ENCODE measurements at places on chromosomes 4 and X.

- no peak for DNase-seq
These were observed 49.3 kb upstream of the CLDN34 start for GRCh38 chrX:9917861-9918260.

- DNase-seq = no peak
These were observed 383 bp upstream of the ZMAT1 start for GRCh38 chrX:101932249-101932570.

- DNase-seq = no peak
These were observed at the start of gene ERAS for GRCh38 chrX:48826135-48826875. Gene ERAS, plus strand, starts transcription at chrX:48826513. Its CDS starts 2,611 bp downstream, at chrX:48829124.

DNA sequence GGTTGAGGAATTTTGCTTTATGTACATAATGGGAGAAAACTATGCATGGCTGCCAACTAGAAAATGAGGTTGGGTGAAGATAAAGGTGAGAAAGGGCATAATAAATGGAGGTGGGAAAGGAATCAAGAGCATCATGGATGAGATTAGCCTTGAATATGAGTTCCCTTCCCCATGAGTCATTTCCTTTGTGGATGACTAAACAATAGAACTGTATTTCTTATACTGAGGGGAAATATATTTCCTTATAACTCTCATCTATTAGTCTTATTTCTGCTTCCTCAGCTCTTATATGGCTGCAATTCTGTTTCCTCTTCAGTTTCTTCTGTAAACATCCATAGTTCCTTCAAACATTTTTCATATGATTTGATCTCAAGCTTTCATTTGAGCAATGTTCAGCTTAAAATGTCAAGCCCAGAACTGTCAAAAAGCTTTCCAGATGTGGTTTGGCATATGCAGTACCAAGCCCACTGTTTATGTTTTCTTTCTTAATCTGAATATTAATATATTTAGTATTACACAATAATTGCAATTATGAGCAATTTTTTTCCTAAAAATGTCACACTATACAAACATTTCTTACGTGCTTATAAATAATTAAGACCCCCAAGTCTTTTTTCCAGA is 100.7 kb upstream of the GRPR start:
- no peak for DNase-seq

DNA sequence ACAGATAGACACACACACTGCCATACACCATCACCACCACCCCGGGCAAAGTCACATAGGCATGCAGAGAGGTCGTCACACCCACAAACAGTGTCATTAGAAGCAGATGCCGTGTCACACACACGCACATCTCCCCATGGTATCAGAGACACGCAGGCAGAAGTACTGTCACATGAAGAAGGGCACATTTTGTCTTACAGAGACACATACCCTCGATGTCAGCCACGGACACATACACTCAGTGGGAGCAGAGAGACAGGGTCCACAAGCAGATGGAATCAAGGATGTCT is 3.3 kb downstream of the NALF2 start:
- DNase-seq = no peak

GRCh38 chr4:3291969-3292570 is 751 bp upstream of the RGS12 start:
- DNase-seq = no peak

DNA sequence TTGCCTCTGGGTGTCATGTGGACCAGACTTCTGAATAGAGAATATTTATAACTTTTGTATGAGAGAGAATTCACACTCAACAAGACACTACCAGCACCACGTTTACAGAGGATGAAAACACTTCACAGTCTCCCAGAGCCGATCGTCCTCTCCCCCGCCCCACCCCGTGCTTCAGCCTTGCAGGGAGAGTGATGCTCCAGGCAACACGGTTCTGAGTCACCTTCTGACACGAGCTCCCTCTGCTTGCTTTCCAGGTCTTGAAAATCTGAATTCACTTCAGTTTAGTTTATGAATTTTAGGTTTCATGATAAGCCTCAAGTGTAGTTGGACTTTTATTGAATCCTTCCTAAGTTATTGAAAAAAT is 59.8 kb downstream of the CPLX1 start:
- no peak for DNase-seq

DNA sequence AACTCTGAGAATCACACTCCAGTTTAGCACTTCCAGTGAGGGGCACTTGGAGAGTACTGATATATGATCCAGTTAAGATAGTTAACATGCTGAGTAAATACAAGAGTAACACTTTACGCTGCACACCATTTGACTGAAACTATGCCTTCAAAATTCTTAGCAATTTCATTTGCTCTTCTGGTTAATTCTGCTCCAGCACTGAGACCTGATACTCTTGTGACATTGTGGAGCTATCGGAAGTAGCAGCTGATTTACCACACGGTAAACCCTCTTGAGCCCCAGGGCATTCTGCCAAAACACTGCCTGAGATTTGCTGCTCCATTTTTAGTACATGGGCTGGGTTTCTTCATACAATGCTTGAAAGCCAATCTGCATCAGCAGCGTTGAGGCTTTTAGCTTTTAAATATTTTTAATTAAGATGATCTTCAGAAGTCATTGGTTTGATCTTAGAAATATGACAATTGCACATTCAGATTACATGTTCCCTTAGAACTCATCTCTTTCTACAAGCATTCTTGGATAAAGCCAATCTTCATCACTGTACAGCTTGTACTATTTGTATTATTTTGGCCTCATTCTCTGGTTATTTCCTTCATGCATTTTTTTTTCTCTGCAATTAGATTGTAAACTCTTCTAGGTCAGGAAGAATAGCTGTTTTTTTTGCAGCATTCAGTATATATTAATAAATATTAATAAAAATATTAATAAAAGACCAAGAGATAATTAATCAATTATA is 67.8 kb upstream of the ETNPPL start:
- no peak for DNase-seq

GRCh38 chr4:528296-528695 is 29.3 kb downstream of the PIGG start:
- no peak for DNase-seq

DNA sequence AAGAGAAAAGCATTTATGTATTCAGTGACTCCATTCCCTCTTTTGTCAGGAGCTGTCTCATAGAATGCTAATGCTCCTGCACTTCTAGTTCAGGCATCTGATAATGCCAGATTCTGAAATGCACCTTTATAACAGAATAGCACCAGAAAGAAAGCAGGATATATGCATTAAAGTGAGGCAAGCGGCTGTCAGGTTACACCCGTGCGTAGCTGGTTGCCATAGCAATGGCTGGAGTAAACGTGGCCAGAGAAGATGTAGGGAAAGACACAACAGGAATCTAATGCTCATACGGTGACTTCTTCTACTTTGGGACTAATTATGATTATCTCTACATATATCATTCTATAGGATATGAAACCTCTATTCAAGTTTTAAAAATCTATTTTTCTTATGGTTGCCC is 5.9 kb downstream of the EMCN start:
- no peak for DNase-seq

DNA sequence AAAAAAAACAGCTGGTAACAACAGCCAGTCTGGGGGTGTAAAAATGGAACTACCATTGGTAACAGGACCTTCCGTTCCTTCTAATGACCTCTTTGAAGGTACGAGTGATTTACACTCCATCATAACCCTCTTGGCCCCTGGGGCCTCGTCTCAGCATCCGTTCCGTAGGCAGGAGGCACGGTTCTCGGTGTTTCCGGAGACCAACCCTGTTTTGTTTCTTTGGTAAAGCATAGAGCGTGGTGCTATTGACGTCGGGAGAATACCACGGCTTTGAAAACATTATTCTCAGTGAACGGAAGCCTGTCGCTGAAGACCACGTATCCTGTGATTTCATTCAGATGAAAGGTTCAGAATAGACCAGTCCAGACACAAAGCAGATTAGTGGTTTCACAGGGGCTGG is 198.9 kb downstream of the ASMT start:
- no peak for DNase-seq

GRCh38 chr4:121199742-121200561 is 35.8 kb upstream of the TNIP3 start:
- no peak for DNase-seq

- no peak for DNase-seq
These were observed 888.2 kb downstream of the RAB28 start for GRCh38 chr4:12595986-12596385.

- DNase-seq = no peak
These were observed 222.4 kb downstream of the FBXO8 start for GRCh38 chr4:174061026-174061425.

DNA sequence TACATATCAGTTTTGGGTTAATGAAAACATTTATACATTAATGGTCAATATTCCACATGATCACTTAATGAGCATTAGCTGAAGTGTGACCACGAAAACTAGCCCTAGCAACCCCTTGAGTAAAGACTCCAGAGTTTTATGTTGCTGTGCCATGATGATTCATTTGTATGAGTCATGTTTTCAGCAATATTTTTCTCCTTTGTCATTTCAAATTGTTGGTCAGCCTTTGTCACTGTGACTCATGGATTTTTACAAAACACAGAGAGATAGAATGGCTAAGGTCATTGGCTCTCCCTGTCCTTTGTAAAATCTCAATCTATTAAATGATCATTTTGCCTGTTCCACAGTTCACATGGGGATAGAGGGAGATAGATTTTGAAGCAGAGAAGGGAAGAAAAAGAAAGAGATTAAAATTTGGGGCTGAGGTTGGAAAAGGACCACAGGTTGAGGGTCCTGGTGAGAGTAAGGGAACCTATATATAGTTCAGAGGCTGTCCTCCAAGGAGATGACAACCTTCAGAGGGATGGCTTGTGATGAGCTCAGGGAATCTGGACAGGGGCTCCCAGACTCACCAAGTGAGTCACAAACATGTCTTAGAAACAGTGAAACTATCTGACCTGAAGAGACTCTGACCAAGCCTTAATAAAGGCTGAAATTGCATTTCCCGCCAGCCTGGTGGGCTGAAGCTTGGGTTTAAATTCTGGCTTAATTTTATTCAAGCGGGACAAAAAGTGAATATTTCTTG is 25.6 kb downstream of the NR0B1 start:
- DNase-seq = no peak

GRCh38 chr4:38523054-38523453 is 140.9 kb upstream of the KLF3 start:
- DNase-seq = no peak

DNA sequence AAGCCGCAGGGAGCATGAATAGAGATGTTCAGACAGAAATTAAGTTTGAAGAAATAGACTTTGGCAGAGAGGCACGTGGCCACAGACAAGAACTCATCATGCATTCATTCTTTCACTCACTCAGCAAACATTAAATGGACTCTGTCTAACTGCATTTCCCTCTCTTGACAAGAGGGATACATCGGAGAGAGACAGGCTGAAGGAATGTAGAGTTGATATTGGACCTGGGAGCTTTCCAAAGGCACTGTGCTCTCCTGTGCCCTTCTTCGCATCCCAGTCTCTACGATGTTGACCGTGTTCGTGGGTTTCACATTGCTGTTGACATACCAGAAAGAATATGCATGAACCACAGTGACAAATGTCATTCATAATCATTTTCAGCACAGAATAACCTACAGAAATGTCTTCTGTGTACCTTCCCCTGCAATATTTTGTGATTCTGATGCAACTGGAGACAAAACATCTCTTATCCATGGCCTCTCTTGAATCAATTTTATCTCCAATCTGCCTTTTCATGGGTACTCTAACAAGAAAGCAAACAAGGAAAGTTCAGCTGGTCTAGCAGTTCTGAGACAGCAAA is 34.7 kb upstream of the CD99 start:
- DNase-seq = no peak

GRCh38 chrX:51837921-51838320 is 55.5 kb upstream of the MAGED1 start:
- no peak for DNase-seq

- DNase-seq = no peak
These were observed 1087.4 kb upstream of the SLIT2 start for GRCh38 chr4:19164334-19164733.

DNA sequence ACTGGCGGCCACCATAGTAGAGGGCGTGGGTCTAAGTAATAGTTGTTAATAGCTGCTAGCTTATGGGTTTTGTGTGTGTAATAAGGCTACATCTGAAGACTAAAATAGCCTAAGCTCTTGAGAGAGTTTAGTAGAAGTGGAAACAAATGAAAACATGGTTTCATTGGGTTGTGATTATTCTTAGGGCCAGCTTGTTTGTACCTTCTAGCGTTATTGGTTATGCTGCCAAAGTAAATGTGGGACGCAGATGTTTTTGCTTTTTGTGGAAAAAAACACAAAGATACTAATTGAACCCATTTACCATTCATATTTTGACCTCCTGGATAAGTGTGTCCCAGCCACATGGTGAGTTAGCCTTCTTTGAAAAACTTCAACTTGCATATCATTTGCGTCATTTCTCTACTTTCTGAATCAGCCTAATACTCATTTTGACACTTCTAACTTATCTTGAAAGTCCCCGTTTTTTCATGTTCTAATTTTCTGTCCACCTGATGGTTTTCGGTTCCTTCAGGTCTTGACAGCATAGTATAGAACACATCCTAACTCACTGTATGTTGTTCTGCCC is 305.3 kb downstream of the FRMPD4 start:
- DNase-seq = no peak

DNA sequence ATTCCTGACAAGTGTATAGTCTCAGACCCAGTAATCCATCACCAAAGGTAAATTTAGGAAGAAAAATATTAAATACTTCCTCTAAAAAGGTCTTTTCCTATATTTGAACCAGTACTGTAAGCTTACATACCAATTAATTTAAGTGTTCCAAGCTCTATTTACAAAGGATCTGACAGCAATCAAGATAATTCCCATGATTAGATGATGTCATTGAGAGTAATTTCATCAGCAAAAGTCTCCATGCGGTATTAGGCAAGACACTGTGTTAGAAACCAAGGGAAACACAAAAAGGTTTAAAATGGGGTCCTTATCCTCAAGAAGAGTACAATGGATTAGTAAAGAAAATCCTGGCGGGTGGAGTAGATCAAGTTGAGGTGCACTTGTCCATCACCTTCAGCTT is 198.5 kb downstream of the PRDM5 start:
- no peak for DNase-seq

DNA sequence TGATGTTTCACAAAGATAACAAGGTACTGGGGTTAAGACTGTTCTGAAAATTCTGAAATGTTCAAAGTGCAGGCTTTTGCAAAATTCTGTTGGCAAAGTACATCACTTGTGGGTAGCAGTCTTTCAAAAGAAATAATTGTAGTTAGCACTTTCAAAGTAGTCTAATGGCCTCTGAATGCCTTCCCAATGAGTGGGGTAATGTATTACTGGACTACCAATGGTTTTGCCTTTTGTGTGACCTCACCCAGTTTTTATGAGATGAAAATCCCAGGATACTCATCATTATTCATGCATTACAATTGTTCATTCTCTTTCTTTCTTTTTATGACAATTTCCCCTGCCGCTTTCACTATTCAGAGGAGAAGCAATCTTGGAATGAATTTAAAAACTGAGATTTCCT is 686.1 kb downstream of the GLUD2 start:
- DNase-seq = no peak

DNA sequence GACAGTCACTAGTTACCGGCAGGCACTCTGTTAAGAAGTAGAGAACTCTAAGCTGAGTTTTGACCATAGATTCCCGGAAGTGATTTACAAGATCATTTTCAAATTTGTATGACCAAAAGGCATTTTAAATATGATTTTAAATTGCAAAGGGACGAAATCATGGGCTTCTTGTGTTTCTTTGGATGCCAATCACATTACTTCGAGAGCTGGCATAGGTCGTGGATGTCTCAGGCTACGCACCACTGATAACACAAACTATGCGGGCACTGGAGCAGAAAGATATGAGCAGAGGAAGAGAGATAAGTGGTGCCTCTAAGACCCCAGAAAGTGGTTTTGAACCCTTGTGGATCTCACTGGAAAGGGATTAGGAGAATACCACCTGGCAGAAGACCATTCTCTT is 294.2 kb upstream of the FTHL17 start:
- DNase-seq = no peak

Data from activated CD4-positive, alpha-beta T cell treated with anti-CD3 and anti-CD28 coated beads for 1 hour (primary cell).